Stimulated activated naive CD4-positive, alpha-beta T cell treated with Interleukin-2 at 50 U/mL for 16 hours (primary cell): ENCODE measurements at places on chromosomes 12 and 14.

DNA sequence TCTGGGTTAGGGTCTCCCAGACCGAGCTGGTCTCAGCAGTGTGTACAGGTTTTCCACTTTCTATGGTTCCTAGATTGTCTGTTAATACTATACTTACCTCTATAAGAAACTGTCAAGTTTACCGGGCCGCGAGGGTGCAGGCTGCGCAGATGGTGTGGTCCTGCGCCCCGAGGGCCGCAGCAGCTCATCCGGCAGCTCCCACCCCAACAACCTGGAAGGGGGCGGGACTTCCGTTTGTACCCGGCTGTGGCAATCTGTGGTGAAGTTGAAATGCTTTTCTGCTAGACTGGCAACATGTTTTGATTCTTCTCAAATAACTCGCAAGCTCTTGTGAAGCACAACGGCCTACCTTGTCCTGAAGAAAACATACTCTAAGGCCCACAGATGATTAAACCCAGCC is at the start of gene CLEC9A:
Gene CLEC9A, plus strand, starts transcription at position 237 of the 400 bp plus-strand sequence. CDS start 22,006 bp downstream, outside the sequence.
- DNase-seq: no peak

DNA sequence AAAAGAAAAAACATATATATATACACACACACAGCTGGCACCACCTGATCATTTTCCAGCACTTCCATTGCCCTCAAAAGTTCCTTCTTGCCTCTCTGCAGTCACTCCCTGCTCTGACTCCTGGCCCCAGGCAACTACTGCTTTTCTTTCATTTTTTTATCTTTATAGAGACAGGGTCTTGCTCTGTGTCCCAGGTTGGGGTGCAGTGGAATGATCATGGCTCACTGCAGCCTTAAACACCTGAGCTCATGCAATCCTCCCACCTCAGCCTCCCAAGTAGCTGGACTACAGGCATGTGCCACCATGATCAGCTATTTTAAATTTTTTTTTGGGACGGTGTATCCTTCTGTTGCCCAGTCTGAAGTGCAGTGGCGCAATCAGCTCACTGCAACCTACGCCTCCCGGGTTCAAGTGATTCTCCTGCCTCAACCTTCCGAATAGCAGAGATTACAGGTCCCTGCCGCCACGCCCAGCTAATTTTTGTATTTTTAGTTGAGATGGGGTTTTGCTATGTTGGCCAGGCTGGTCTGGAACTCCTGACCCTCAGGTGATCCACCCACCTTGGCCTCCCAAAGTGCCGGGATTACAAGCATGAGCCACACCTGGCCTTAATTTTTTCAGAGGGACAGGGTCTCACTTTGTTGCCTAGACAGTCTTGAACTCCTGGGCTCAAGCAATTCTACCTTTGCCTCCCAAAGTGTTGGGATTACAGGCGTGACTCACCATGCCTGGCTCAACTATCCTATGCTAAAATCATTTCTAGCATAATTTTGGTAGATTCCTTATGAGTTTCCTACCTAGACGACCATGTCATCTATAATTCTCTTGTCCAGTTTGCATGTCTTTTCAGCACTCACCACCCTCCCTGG is 7.8 kb downstream of the HSP90AA1 start:
- no peak for DNase-seq

DNA sequence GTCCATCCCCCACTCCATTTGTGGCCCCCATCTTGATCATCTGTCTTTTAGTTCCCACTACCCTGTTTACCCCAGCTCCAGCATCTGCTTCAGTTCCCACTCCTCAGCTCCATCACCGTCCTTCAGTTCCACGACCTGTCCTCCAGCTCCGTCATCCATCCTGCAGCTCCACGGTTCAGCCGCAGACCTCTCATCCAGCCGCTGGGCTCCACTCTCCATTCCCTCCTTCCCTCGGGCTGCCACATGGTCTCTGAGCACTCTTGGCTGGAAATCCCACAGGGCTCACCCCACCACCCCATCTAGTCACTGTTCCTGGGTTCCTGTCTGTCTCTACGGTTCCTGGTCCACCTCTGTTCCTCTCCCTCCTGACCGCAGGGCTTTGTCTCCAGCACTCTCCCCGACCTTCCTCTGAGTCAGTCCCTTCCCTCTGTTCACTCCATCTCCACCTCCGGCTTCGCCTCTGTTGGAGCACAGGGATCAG is 3.3 kb upstream of the P3H3 start:
- DNase-seq: no peak

DNA sequence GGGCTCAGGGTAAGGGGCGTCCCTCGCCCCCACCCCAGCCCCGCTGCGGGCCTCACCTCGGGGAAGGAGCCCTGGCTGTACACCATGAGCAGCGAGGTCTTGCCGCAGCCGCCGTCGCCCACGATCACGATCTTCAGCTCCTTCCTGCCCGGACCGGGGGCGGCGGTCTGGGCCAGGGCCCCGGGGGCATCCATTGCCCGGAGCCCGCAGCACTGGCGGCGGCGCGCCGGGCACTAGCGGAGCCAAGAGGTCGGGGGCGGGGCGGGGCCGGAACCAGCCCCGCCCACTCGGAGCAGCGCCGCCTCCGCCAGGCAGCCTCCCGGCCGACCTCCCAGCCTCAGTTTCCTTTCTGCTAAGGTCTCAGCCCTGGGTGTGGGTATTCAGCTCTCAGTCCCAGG is at the start of gene RHOF:
Gene RHOF, minus strand, starts transcription at position 249 of the 398 bp plus-strand sequence. Its CDS starts 55 bp downstream, at position 194.
- DNase-seq: peak; percentile 77

- DNase-seq: no peak
Observed at GRCh38 chr12:86712425-86712843, 456.2 kb upstream of the MGAT4C start.
